Lower leg skin (tissue), 4 donors: ENCODE measurements at places on chromosomes 5 and 9.
A peak's percentile ranks its signal among the peaks of the same experiment; 100 is the strongest.

GRCh38 chr9:124259158-124259808 lies 1.5 kb downstream of the NEK6 start:
- DNase-seq: peak; percentile 72

- peak; percentile 88 for DNase-seq
These were observed 60.2 kb upstream of the SLC2A8 start for GRCh38 chr9:127336506-127337352.

DNA sequence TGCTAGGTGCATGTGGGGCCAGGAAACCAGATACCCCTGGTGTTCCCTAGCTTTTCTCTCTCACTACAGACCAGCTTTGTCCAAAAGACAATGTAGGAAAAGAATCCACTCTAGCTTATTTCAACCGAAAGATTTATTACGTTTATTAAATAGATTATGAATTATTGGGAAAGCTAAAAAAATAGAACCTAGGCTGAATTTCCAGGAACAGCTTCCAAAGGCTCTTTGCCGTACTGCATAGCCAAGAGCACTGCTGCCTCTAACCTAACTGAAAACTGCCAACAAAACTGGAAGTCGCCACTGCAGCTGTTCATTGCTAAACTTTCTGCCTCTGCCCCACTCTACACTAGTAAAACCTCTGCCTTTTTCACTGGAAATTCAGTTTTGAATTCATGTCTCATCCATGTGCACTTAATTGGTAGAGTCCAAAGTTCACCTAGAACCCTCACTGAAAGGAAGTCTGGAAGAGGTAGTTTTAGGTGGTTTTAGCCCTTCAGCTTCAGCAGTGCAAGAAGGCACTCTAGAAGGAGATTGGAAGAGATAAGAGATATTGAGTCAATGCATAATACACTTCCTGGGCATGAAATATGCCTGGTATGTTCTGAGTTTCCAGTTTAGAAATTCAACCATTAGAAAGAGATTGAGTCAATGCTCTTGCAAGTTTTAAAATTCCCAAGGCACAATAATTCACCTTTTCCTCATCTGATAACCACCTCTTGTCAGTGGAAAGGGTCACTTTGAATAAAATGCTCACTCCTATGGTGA lies 927.9 kb downstream of the MAT2B start:
- DNase-seq: no peak

- DNase-seq: no peak
These were observed 218.7 kb downstream of the GLIS3 start for GRCh38 chr9:4080921-4081895.

- no peak for DNase-seq
These were observed 10.3 kb upstream of the CRHBP start for GRCh38 chr5:76942581-76942980.

DNA sequence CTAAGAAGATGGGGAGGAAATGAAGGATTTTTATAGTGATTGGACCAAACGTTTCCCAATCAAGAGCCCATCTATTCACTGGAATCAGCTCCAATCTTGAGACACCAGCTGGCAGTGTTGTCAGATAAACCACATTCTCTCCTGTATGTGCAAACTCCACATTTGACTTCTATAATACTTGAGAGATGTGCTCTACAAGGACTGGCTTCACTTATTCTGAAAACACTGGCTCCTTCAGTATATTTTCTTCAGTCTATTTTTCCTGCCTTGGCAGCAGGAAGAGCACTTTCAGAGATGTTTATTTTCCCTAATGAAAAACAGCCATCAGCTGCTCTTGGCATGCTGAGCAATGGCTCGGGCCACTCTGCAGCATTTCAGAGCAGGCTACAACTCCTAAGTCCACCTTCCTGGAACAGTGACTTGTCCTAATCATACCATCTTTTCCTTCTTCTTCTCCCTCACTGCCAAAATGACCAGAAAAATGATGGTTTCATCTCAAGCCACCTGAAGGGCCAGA lies 96.9 kb upstream of the FSTL4 start:
- DNase-seq: peak; percentile 79

GRCh38 chr9:124001866-124002525 lies 9.6 kb upstream of the LHX2 start:
- DNase-seq: no peak

DNA sequence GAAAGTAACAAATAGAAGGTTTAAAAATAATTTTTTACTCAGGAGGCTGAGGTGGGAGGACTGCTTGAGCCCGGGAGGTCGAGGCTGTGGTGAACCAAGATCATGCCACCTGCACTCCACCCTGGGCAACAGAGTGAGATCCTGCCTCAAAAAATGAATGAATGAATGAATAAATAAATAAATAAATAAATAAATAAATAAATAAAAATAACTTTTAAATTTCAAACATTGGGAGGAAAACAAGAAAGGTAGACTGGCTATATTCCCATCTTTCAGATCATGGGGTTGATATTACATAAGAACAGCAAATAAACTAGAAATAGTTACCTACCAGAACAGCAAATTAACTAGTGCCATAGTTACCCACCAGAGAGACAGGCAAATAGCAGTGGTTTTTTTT lies 75.7 kb downstream of the LHX2 start:
- DNase-seq: no peak

DNA sequence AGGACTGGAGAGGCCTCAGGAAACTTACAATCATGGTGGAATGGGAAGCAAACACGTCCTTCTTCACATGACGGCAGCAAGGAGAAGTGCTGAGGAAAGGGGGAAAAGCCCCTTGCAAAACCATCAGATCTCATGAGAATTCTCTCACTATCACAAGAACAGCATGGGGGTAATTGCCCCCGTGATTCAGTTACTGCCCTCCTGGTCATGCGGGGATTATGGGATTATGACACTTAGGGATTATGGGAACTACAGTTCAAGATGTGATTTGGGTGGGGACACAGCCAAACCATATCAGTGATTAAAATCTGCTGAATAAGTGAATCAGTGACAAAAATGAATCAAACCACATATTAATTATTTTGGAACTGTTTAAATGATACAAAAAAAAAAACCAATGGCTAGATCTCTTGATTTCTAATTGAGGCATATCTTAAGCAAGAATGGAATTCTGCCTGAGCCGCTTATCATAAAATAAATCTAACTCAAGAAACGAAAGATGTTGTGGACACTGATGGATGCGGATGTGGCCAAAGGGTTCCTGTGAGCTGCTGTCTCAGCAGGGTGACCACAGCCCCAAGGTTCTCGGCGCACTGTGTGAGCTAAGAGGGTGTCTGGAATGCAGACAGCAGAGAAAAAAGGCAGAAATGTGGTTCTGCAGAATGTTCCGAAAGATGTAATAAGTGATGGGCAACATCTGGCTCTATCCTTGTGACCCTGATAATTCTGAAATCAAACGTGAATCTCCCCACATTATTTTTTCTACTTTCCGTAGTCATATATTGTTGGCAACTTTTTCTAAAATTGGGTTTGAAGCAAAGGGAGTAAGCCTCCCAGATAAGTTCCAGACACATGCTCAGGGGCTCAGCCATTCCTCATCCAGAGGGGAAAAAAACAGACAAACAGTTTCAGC lies 107.2 kb upstream of the ICE1 start:
- no peak for DNase-seq

DNA sequence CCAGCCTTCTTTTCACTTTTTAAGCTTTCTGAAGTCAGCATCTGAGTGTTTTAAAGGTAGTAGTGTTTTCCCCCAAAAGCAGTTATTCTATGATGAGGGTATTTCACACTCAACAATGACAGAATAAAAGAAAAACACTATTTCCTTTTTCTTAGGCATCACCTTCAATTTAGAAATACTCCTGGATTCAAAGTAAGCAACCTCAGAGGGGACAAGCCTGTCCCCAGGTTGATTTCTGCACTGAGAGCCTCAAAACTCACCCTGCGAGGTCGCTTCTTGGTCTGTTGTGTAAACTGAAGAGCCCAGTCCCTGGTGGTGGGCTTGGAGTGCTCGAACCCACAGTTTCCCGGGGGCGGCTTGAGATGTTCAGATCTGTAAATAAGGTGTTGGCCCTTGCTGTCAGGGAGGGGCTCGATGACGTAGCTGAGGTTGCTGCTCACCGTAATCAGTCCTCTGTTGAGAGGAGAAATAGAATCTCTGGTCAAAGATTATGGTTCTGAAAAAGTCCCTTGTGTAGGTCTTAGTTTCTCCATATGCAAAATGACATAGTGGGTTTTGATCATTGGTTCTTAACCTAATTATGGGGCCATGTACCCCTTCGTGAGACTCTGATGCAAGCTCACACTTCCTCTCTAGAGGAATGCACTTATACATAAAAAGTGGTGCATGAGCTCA lies 55.9 kb downstream of the ADAM19 start:
- DNase-seq: no peak

DNA sequence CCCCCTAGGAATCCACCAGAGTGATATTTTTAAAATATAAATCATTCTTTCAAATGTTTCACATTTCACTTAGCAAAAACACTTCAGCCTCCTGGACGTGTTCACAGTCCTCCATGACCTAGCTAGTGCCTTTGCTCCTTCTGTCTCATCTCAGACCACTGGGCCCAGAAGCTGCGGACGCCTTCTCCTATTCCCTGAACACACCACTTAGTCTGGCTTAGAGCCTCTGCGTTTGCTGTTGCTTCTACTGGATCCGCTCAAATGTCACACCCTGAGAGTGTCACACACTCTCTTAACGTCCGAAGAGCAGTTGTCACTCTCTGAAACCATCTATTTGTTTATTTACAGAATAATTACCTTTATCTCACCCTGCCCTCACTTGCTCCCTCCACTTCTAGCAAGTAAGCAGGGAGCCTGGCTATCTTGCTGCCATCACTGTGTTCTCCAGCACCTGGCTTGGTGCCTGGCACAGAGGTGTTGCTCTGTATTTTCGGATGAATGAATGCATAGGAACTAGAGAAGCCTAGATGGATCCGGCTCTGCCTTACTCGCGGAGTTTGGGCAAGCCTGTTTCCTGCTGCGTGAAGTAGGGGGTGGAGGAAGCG lies 1.2 kb upstream of the GRK6 start:
- no peak for DNase-seq

DNA sequence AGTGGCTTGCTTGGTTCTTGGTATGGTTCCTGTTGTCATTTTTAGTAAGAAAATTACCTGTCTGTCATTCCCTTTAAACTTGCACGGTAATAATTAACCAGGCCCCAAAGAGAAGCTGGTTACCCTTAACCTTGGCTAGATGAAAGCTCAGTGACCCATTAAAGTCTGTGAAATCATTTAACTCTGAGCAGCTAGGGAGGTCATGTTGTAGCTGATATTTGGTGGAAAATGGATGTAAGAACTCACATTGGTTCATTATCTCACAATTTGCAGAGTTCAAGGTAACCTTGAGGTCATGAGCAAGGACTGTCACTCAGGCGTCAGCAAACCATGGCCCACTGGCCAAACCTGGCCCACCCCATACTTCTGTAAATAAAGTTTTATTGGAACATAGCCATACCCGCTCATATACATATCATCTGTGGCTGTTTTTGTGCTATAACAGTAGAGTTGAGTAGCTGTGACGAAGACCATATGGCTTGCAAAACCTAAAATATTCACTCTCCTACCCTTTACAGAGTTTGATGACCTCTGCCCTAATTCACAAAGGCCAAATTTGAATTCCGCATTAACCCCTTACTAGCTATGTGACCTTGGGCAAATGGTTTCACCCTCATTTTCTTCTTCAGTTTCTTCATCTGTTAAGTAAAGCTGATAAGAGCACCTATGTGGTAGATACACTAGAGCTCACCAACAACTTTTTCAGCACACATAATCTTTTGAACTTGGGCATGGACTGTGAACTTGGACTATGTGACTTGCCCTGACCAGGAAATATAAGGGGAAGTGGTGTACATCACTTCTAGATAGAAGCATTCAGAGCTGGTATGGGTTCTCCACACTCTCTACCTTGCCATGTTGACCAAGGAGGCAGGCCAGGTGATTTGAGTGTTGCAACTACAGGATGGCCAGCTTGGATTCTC lies 61.5 kb upstream of the CPEB4 start:
- DNase-seq: no peak

DNA sequence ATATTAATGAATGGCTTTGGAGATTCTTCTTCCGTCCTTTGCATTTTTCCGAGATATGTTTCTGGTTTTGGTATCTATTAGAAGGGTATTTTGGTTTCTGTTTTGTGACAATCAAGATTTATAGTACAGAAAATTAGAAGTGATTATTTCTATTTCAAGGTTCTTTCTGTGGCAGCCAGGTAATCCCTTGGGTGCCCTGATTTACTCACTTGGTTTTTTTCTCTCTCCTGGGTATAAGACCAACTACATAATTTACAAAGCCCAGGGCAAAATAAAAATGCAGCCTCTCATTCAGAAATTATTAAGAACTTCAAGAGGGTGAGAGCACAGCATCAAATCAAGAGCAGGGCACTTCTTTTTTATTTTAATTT lies 2.0 kb upstream of the RNF14 start:
- DNase-seq: no peak

DNA sequence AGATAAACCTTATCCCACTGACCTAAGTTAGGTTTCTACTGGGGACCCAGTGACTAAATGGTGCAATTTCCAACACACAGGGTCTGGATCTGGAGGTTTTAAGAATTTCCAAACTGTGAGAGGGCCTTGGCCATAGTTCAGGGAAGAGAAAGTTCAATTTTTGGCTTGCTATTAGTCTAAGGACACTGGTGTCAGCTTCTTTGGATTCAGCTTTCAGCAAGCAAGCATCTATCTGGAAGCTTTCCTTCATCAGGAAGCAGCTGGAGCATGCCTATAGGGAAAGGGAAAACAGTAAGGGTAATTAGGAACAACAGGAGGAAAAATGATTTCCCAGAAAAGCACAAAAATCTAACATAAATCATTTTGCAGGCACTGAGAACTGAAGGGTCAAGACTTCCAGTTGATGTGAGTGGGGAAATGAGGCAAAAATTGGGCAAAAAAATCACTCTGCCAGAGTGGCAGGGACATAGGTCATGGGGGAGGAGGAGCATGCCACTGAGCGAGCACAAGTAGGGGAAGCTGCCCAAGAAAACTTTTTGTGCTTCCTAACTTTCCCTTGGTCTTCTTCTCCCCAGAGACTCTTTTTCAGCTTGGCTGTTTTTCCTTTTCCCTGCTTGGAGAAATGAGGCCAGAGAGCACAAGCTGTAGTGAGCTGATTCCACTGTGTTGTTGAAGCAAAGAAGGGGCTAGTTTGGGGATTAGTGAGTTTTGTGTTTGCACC lies 299.6 kb downstream of the FGF10 start:
- DNase-seq: no peak

DNA sequence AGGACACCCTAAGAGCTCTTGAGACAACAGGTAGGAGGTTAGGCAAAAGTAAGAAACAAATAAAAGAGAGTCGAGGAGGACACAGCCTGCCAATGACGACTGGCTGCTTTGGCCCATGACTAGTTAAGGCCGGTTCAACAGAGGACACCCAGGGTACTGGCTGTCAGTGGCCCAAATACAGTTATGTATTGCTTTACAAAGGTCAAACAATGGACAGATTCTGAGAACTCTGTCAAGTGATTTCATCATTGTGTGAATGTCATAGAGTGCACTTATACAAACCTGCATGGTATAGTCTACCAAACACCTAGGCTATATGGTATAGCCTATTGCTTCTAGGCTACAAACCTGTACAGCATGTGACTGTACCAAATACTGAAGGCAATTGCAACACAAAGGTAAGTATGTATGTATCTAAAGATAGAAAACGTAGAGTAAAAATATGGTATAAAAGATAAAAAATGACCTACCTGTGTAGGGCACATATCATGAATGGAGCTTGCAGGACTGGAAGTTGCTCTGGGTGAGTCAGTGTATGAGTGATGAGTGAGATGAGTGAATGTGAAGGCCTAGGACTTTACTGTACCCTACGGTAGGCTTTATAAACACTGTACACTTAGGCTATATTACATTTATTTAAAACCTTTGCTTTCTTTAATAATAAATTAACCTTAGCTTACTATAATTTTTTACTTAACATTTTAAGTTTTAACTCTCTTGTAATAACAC lies 6.5 kb upstream of the FAM81B start:
- no peak for DNase-seq

GRCh38 chr5:76401801-76402250 lies 1.3 kb upstream of the IQGAP2 start:
- no peak for DNase-seq

- no peak for DNase-seq
These were observed 989 bp upstream of the FBN2 start for GRCh38 chr5:128539038-128539429.
